ENCODE measurements at places on chromosomes 2 and 18. TPM values are rescaled to one million over a fixed set of nuclear protein-coding genes. Genes with fewer than 3 reads are reported as not detected.
A peak's percentile ranks its signal among the peaks of the same experiment; 100 is the strongest.

DNA sequence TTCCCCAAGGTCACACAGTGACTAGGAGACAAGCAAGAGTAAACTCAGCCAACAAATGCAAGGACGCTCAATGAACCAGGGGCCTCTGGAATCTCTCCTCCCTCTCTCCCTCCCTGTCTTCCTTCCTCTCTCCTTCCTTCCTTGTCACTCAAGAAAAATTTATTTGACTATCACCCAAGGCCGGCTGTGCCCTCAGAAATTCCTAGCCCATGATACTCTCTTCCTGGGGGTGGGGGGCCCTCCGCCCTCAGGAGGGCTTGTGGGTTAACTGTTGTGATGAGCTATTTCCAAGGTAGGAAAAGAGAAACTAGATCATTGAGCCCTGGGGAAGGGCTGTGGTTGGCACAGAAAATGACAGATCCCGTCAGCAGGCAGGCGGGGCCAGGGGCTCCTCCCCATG is 21.7 kb downstream of the INHBB start:
- H3K4me1 ChIP-seq = no peaks in the 10 kb centered on the region
- H3K27ac ChIP-seq = no peak overlapping the region
- no peaks in the 10 kb centered on the region for H3K36me3 ChIP-seq
- H3K27me3 ChIP-seq = peaks cover 19% of the 10 kb centered on the region
- DNase-seq = no peak

ANKRD62 gene
- total RNA-seq = not detected

PTPN18 gene
- total RNA-seq = 98.0 TPM

GRCh38 chr2:146385031-146385430 is 1459.8 kb upstream of the ACVR2A start:
- H3K4me3 ChIP-seq = no peak overlapping the region
- DNase-seq = no peak
- H3K36me3 ChIP-seq = no peaks in the 10 kb centered on the region

IL18R1 gene
- total RNA-seq = 24.0 TPM

- H3K4me1 ChIP-seq = peaks cover 5% of the 10 kb centered on the region
- H3K36me3 ChIP-seq = no peaks in the 10 kb centered on the region
- no peak overlapping the region for H3K27ac ChIP-seq
- DNase-seq = no peak
Measured at GRCh38 chr18:49002045-49002444, 51.3 kb upstream of the SMAD7 start.

GAL3ST2 gene
- total RNA-seq = 0.23 TPM

TBR1 gene
- not detected for total RNA-seq

DNA sequence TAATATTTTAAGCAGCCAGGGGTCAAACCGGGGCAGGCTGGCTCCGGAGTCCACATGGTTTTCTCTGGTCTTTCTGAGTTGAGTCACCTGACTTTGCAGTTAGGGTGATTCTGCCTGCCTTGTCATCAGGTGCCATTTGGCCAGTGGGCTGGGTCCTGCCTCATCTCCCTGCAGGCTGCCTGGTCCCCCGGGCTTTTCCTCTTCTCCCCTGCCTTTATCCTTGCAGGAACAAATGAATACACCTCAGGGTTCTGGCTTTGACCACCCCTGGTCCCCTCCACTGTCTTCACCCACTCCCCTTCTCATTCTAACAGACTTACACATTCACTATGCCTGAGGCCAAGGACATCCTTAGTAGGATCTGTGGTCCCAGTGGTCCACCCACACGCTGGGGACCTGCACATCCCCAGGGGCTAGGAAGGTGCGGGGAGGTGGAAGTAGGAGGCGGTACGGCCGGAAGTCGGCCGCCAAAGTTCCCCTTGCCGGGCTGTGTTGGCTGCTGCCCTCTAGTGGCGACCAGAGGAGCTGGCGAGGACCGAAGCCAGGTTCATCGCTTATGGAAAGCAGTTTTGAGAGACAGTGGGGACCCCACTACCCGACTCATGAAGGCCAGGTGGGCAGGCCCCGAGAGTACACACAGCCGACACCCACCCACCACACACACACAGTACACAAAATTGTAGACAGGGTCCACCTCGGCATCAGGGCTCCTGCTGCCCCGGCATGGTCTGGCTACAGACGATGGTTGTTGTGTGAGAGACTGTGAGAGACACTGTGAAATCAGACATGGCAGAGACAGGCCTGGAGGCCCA is 6.3 kb upstream of the TEX261 start:
- peaks cover 31% of the 10 kb centered on the region for H3K4me1 ChIP-seq
- no peaks in the 10 kb centered on the region for H3K27me3 ChIP-seq
- peak; percentile 83 for DNase-seq
- no peaks in the 10 kb centered on the region for H3K36me3 ChIP-seq

DNA sequence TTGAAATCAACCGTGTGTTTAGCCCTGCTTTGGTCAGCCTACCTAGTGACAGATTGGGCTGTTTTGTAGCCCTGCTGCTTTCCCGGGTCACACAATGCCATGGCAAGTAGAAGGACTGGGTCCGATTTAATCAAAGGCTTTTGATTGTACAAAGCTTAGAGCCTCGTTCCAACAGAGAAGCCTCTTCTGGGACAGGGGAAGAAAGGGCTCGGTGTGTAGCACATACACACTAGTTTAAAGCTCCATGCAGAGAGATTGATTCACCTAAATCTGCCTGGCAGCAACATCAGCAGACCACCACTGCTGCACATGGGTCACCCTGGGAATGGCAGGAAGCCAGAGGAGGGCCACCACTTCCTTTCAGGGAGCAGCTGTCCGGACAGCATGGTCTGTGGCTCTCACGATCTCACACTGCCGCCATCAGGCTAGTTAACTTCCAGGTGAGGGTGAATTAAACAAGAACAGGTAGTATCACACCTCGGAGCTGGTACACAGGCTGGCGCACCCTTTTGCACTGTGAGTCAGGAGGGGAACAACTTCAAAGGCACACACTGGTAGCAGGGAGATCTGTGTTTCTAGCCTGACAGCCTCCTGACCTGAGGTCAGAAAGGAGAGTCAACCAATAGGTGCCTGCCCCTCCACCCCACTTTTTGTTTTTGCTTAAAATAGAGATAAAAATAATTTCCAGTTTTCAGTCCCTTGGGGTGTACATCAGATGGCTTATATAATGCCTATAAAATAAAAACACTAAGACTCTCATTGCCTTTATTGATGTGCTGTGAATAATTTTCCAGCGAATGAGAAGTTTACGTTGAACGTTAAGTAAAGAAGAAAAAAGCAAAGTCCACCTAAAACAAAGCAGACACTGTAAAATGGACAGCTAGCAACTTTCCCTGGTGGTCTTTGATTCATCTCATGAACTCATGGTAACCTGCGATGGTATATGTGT is 108.5 kb downstream of the CDCA7 start:
- H3K4me1 ChIP-seq = no peaks in the 10 kb centered on the region
- no peak overlapping the region for H3K27ac ChIP-seq
- H3K36me3 ChIP-seq = no peaks in the 10 kb centered on the region
- no peak overlapping the region for H3K4me3 ChIP-seq

DNA sequence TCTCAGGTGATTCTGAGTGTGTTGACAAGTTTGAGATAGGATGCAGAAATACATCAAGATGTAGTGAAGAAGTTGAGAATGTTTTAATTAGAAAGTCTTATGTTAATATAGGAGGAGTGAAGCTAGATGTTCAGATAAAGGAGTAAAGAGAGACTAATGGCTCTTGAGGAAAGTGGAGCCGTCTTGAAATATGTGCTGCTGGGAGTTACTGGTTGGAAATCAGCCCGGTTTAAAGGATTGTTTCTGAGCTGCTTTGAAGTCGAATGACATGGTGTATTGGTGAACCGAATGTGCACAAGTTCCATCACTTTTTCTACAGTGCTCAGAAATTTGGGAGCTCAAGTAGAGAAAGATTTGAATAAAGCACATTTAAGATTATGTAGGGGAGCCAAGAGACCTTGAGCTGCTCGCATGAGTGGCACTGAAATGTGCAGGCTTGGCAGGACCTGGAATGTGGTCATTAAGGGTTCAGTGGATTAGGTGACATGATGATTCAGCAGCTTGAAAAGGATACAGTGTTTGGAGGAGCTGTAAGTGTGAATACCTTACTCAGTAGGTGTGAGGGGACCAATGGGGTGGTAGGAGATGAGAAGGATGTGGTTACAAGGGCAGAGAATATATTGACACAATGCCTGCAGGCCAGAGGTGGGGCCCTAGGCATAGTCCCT is 68.6 kb downstream of the CAB39 start:
- peaks cover 91% of the 10 kb centered on the region for H3K36me3 ChIP-seq
- H3K4me3 ChIP-seq = peak overlapping the region; percentile 17

ANKAR gene
- total RNA-seq = 3.9 TPM

DNA sequence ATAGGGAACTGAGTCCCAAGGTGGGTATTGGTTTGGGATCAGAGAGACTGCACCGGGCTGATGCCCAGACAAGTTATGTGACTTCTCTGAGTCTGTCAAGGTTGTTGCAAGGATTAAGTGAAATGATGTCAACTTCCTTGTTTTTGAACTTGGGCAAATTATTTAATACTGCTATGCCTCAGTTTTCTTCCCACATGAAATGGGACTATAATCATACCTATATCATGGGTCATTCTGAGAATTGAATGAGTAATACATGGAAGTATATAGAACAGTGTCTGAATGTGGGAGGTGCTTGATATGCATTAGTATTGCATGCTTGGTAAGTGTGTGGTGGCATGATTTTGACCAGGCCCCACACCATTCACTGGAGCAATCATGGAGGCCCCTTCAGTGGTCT is 99.0 kb downstream of the PRKCE start:
- H3K36me3 ChIP-seq = peaks cover 7% of the 10 kb centered on the region
- no peak overlapping the region for H3K4me3 ChIP-seq
- no peaks in the 10 kb centered on the region for H3K27me3 ChIP-seq
- no peak overlapping the region for H3K27ac ChIP-seq
- DNase-seq = no peak

DNA sequence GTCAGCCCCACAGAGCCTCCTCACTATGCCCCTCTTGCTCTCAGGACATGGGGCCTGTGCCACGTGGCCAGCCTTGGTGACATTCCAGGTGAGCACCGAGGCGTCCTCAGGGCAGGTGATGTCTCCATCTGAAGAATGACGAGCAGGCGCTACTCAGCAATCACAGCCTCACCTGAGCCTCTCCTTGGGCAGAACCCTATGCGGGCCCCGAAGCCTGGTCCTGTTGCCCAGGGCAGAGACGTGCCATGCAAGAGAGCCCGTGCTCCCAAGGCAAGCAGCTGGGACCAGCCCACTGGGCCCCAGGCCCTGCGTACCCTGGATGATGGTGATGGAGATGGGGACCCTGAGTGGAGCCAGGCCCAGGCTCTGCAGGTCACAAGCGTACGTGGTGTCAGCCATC is 32.5 kb upstream of the SELENOI start:
- peaks cover 2% of the 10 kb centered on the region for H3K27me3 ChIP-seq
- no peaks in the 10 kb centered on the region for H3K36me3 ChIP-seq
- H3K4me3 ChIP-seq = no peak overlapping the region
- no peaks in the 10 kb centered on the region for H3K4me1 ChIP-seq
- no peak for DNase-seq

DNA sequence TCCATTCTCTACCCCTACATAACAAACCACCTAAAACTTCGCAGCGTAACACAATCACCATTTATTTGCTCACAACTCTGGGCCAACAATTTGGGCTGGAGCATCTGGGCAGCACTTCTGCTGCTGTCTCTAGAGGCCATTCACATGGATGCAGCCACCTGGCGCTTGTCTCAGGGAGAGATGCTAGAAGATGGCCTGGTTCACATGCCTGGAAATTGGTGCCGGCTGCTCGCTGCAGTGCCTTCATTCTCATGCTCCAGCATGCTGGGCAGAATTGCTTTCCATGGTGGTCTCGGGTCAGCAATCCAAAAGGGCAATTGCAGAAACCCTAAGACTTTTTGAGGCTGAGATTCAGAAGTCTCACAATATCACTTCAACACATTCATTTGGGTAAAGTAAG is 157.4 kb downstream of the SUCLG1 start:
- H3K27me3 ChIP-seq = peaks cover 12% of the 10 kb centered on the region
- H3K27ac ChIP-seq = no peak overlapping the region
- no peaks in the 10 kb centered on the region for H3K36me3 ChIP-seq
- no peak for DNase-seq
- no peak overlapping the region for H3K4me3 ChIP-seq

PPM1B gene
- total RNA-seq = 57.0 TPM

PARD3B gene
- 0.53 TPM for total RNA-seq

GRCh38 chr2:25672494-25673299 is 680 bp downstream of the DTNB start:
- peak overlapping the region; percentile 33 for H3K27ac ChIP-seq
- peaks cover 2% of the 10 kb centered on the region for H3K36me3 ChIP-seq

ACTG2 gene
- not detected for total RNA-seq

- no peak for DNase-seq
- H3K36me3 ChIP-seq = peaks cover 3% of the 10 kb centered on the region
- H3K27me3 ChIP-seq = peaks cover 43% of the 10 kb centered on the region
- no peak overlapping the region for H3K27ac ChIP-seq
Measured at GRCh38 chr2:144520756-144521487, 1.0 kb upstream of the ZEB2 start.

OST4 gene
- 305 TPM for total RNA-seq

- no peak overlapping the region for H3K4me3 ChIP-seq
- no peaks in the 10 kb centered on the region for H3K4me1 ChIP-seq
- no peaks in the 10 kb centered on the region for H3K36me3 ChIP-seq
- no peak for DNase-seq
- no peak overlapping the region for H3K27ac ChIP-seq
Measured at GRCh38 chr2:69036926-69037325, 23.9 kb downstream of the ANTXR1 start.

EIF2AK3 gene
- total RNA-seq = 31.5 TPM

- H3K4me3 ChIP-seq = no peak overlapping the region
- H3K36me3 ChIP-seq = peaks cover 6% of the 10 kb centered on the region
- no peak for DNase-seq
Measured at GRCh38 chr2:234258562-234259141, 208.2 kb downstream of the SPP2 start.

- no peaks in the 10 kb centered on the region for H3K36me3 ChIP-seq
- DNase-seq = no peak
- H3K27me3 ChIP-seq = no peaks in the 10 kb centered on the region
Measured at GRCh38 chr2:137238065-137238464, 472.7 kb downstream of the THSD7B start.

- peak overlapping the region; percentile 96 for H3K4me3 ChIP-seq
- peaks cover 43% of the 10 kb centered on the region for H3K36me3 ChIP-seq
- peak; percentile 41 for DNase-seq
- peaks cover 34% of the 10 kb centered on the region for H3K4me1 ChIP-seq
- no peaks in the 10 kb centered on the region for H3K27me3 ChIP-seq
Measured at GRCh38 chr2:27133195-27133875, 1.1 kb downstream of the PREB start.

Measured in activated CD4-positive, alpha-beta memory T cell treated with anti-CD3 and anti-CD28 coated beads, Interleukin-2, amount 10 ng/mL, durations not matched to agents 7 days and 5 days (primary cell).